ENCODE measurements at places on chromosomes 1 and 21. TPM values are rescaled to one million over a fixed set of nuclear protein-coding genes. Genes with fewer than 3 reads are reported as not detected.

The ILDR2 gene
- 72.6 TPM for total RNA-seq

The TMEM52 gene
- total RNA-seq, result 0.82 TPM

The FALEC gene
- total RNA-seq, result 2.2 TPM

The KCNA10 gene
- total RNA-seq, result not detected

The HPDL gene
- total RNA-seq, result 1.3 TPM

The RGS18 gene
- 0.82 TPM for total RNA-seq

The AQP10 gene
- not detected for total RNA-seq

The LCE2B gene
- total RNA-seq, result not detected

The RGS8 gene
- 75.3 TPM for total RNA-seq

The EXO5 gene
- total RNA-seq, result 18.4 TPM

The TSPAN2 gene
- 11.1 TPM for total RNA-seq

The PCNX2 gene
- total RNA-seq, result 159 TPM

The ERRFI1 gene
- 22.0 TPM for total RNA-seq

The DCLRE1B gene
- total RNA-seq, result 9.3 TPM

All from cerebellum (tissue), 4 donors.